ENCODE measurements at places on chromosomes 5 and 9. TPM values are rescaled to one million over a fixed set of nuclear protein-coding genes. Genes with fewer than 3 reads are reported as not detected.

Gene IFT74
- 14.5 TPM for total RNA-seq

Gene NR5A1
- not detected for total RNA-seq

Gene CCDC152
- total RNA-seq, result not detected

Gene GADD45G
- total RNA-seq, result 5.7 TPM

Gene C9orf43
- total RNA-seq, result not detected

Gene GDNF
- 6.9 TPM for total RNA-seq

Gene MARVELD2
- 0.49 TPM for total RNA-seq

Measured in sigmoid colon (tissue), 7 donors.